ENCODE measurements at places on chromosomes 12 and 14. TPM values are rescaled to one million over a fixed set of nuclear protein-coding genes. Genes with fewer than 3 reads are reported as not detected.

Gene RNF212B
- not detected for total RNA-seq

Gene PPP1R36
- total RNA-seq = 0.89 TPM

Gene APEX1
- total RNA-seq = 60.7 TPM

Gene CLBA1
- total RNA-seq = 3.5 TPM

Gene KRT81
- total RNA-seq = 27.8 TPM

Gene NOS1
- total RNA-seq = 1.7 TPM

Gene ARMH4
- total RNA-seq = 13.8 TPM

Gene PLXNC1
- total RNA-seq = 15.5 TPM

Gene CARMIL3
- total RNA-seq = 0.69 TPM

Gene ACSS3
- 19.2 TPM for total RNA-seq

Gene SLCO1A2
- not detected for total RNA-seq

Gene DBX2
- 0.10 TPM for total RNA-seq

Gene NKX2-1
- not detected for total RNA-seq

Gene HHIPL1
- 0.99 TPM for total RNA-seq

Gene TPH2
- not detected for total RNA-seq

Gene RPS26
- 200 TPM for total RNA-seq

Gene KRT78
- total RNA-seq = 13.7 TPM

Gene SDR9C7
- total RNA-seq = 7.1 TPM

Gene KCNC2
- total RNA-seq = 0.20 TPM

Gene LRFN5
- total RNA-seq = 11.8 TPM

Gene SMIM41
- total RNA-seq = not detected

Gene IFI27
- 18.3 TPM for total RNA-seq

Gene RNASE2
- total RNA-seq = 6.1 TPM

Gene CCDC197
- total RNA-seq = not detected

Gene PRR13
- 18.2 TPM for total RNA-seq

Gene CCND2
- 115 TPM for total RNA-seq

Gene GDF3
- total RNA-seq = not detected

Gene CMA1
- 0.69 TPM for total RNA-seq

Gene RPL10L
- not detected for total RNA-seq

Gene APOF
- not detected for total RNA-seq

Gene MANSC4
- total RNA-seq = not detected

Gene NOVA1
- total RNA-seq = 11.5 TPM

Gene DNAJC22
- 0.39 TPM for total RNA-seq

Gene KCNMB4
- total RNA-seq = 4.1 TPM

Gene SCN8A
- 4.1 TPM for total RNA-seq

Gene AICDA
- 0.20 TPM for total RNA-seq

Gene TCL1A
- total RNA-seq = 1.7 TPM

Gene AJUBA
- 44.7 TPM for total RNA-seq

Gene RGS6
- total RNA-seq = 3.9 TPM

Gene NELL2
- total RNA-seq = 12.7 TPM

Gene LIN7A
- total RNA-seq = 5.9 TPM

All from skin of body (tissue), 3 donors.